ENCODE measurements at places on chromosomes 11 and 22.

- no peak for DNase-seq
Measured at GRCh38 chr11:32172848-32173834, 82.3 kb downstream of the RCN1 start.

- DNase-seq: no peak
Measured at GRCh38 chr11:83813296-83813695, 527.1 kb upstream of the CCDC90B start.

GRCh38 chr11:108835624-108836023 lies 170.8 kb downstream of the DDX10 start:
- no peak for DNase-seq

GRCh38 chr11:2578929-2579270 lies 120.9 kb downstream of the KCNQ1OT1 start:
- no peak for DNase-seq

DNA sequence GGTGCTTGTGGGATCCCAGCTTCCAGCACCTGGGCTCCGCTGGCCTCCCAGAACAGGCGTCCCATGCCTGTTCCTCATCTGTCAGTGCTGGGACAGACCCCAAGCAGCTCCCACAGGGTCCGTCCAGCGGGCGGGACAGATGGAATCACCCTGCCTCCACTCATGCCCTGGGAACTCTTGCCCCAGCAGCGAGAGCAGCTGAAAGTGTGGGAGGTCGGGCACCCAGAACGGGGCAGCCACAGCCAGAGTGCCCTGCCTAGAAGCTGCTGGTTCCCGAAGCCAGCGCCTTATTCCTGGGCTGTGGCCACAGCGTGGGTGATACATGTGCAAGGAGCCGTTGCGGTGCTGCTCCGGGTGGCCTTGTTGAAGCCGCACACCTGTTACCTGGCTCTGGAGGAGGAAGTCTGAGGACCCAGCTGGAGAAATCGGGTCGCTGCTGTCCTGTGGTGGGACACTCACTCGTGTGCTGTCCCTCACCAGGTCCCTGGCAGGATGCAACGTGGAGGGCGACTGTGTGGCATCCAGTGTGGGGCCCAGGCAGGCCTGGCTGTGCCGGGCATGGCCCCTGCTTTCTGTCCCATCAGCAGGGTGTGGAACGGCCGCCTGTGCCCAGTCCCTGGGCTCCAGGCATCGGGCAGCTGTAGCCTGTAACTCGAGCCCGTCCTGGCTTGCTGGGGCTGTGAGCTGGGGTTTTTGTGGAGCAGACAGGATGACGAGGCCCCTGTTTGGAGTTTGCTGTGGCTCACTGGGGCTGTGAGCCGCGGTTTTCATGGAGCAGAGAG lies 16.2 kb downstream of the GRAMD4 start:
- no peak for DNase-seq

GRCh38 chr11:3962406-3962840 lies 107.0 kb downstream of the STIM1 start:
- no peak for DNase-seq

DNA sequence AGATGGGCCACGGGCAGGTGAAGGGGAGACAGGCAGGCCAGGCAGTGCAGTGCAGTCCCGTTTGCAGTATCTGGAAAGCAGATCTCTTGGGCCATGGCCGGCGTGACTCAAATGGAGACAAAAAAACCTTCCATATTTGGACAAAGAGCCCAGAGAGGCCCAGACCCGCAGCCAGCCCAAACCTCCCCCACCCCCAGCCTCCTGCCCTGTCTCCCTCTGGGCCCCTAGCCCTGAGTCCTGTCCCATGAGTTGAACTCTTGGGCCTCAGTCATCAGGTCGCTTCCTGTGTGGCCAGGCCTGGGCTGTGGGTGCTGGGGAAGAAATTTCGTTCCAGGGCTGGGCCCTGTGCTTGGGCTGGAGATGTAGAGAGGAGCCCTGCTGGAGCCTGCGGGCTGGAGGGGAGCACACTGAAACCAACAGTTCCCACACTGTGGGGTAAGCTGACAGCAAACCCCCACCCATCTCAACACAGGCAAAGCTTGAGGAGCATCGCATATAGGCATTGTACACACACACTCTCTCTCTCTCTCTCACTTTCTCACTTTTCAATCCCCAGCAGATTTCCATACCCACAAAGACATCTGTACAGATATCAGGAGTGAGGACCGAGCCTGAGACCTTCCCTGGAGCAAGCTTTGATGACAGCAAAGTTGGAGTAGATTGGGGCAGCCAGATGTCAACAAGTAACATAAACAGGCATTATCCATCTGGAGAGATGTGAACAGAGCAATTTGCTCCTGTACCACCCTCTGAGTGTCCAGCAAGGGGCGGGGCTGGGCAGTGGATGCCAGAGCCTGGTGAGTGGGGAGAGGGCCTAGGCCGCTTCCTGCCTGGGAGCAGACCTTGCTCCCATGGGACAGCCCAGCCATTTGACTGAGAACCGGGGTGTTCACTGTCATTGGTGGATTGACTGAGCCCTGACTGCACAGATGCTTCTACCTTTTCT lies 17.2 kb downstream of the ARHGEF17 start:
- no peak for DNase-seq

- DNase-seq: no peak
Measured at GRCh38 chr22:30891443-30891755, 77.2 kb downstream of the MORC2 start.

Measured in activated T-helper 1 cell treated with anti-CD3 and anti-CD28 coated beads, Interleukin-12 subunit alpha, Interleukin-12 subunit beta, Interleukin-2, Interleukin-4 antibody, amounts not matched to agents 30 ng/mL and 10 ng/mL and 1 ng/mL, durations not matched to agents 14 hours and 24 hours and 36 hours (primary cell).